ENCODE measurements at places on chromosomes 6 and 20.

GRCh38 chr20:38304845-38305447 lies 990 bp downstream of the BPI start:
- DNase-seq = no peak

GRCh38 chr6:157035546-157035945 lies 258.4 kb downstream of the ARID1B start:
- no peak for DNase-seq

DNA sequence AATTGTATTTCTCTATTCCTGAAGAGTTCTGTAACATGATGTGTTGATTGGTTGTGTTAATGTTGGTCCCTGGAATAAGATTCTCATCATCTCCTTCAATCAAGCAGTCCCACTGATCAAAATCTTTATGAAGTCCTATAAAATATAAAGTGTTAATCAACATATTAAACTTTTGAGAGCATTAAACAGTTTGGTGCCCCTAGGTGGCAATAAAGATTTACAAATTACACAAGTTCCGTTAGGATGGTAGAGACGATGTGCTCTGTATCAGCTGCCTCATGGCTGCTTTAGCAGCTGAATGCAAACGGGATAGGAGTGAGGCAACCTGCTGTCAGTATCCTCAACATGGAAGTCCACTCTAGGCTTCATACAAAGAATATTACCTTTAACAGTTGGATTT lies 16.9 kb downstream of the TDRD6 start:
- DNase-seq = no peak

- no peak for DNase-seq
These were observed 3.3 kb downstream of the NECAB3 start for GRCh38 chr20:33670715-33671499.

DNA sequence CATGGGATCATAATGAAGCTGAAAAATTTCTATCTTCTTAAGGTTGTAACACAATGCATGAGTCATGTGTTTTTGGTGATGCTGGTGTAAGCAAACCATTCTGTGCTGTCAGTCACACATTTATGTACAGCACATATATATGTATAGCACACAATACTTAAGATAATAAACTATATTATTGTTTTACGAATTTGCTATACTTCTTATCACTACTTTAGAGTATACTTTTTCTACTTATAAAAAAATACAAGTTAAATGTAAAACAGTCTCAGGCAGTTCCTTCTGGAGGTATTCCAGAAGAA lies 920.1 kb upstream of the FLRT3 start:
- DNase-seq = no peak

Measured in cortex of kidney (tissue), 1 donor.